ENCODE measurements at places on chromosomes 2 and 18.
A peak's percentile ranks its signal among the peaks of the same experiment; 100 is the strongest.

GRCh38 chr18:73785300-73785699 lies 362.3 kb downstream of the FBXO15 start:
- DNase-seq: no peak

DNA sequence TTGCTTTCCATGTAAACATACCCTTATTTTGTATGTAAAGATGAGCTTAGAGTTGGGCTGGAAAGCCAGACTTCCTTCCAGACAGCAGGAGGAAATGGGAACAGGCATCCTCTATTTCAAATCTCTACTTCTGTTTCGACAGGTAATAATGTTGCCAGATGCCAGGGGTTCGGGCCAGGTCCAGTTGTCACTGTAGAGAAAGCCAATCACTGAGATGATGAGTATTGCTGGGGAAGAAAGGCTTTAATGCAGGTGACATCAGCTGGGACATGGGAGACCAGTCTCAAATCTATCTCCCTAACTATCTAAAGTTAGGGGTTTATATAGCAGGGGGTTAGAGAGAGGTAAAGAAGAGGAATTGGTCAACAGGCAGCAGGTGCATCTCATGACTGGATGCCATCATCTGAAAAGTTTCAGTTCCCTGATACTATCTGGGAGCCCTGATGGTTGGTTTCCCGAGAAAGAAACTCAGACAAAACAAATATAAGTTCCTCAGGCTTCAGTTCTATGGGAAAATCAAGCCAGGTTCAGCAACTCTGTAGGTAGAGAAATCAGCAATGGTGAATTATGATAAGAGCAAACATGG lies 9.3 kb upstream of the MTCL1 start:
- DNase-seq: no peak

GRCh38 chr2:158395166-158395565 lies 61.4 kb downstream of the CCDC148 start:
- DNase-seq: no peak

DNA sequence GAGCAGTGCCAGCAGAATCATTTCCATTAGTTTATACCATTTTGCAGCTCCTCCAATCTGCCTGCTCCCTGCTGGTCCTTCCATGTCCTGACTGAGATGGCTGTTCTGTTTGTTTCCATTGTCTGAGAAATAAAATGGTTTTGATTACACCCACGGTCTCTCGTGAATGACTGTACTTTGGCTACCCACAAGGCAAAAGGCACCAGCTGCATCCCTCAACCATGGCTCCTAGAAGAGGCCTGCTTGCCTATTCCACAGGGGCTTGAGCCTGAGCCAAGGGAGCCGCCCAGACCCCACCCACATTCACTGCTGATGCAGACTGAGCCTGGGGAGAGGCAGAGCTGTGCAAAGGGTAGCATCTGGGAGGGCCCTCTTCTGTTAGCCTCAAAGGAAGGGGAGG lies 31.2 kb downstream of the MARCHF4 start:
- DNase-seq: no peak

DNA sequence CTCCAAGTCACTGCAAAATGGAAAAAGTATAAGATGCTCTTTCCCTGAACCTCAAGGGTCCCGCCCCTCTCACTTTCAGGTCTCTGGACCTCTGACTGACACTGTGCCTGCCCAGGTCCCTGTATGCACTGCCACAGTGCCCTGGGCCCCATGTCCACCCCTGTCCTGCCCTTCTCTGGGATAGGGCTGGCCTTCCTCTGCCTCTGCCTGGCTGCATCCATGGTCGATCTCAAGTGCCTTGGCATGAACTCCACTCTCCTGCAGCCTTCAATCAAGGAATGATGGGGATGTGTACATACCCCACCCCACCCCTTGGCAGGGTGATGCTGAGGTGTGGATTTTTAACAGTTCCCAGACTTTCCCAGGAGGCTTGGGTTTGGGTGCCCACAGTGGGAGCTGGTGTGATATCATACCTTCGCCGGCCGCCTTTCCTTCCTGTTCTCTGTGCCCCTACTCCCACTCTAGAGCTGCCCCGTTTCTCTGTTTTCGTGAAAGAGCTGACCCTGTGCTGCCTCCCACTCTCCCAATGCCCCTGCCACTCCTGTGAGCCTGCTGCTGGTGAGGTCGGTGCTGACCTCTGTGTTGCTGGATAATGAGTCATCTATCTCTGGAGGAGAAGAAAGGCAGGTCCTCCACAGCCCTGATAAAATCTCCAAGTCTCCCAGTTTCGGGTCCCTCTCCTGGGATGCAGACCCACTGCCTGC lies 18.9 kb downstream of the PTPN18 start:
- no peak for DNase-seq

DNA sequence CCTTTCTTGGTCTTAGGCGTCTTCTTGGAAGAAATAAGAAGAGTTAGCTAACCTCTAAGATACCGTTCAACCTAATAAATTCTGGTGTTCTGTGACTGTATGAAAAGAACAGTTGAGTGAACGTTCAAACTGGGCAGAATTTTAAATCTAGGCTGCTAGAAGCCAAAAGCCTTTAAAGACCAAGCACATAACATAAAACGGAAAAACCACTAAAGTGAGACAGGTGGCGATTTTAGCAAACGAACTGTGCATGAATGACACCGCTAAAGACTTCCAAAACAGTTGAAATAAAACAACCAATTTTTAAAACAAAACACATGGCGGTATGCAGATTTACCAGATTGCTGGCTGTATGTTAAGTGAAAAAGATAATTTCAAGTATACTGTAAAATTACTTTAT lies 73.1 kb downstream of the GALNT13 start:
- no peak for DNase-seq

- DNase-seq: no peak
Measured at GRCh38 chr2:47720559-47720958, 62.4 kb upstream of the MSH6 start.

DNA sequence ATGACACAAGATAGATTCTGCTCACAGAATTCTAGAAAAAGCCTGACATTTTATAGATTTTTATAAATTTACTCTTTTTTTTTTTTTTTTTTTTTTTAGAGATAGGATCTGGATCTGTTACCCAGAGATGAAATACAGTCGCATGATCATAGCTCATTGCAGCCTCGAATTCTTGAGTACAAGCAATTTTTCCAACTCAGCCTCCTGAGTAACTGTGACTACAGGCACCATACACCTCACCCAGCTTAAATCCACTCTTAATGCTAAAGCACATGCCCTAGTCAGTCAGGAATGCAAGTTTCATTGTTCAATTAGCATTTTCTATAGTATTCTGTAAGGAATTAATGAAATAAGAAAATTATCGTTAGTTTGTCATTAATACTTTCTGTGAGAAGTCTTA lies 32.1 kb upstream of the WDR75 start:
- DNase-seq: no peak

GRCh38 chr2:38254796-38255195 lies 122.3 kb downstream of the ATL2 start:
- DNase-seq: no peak

GRCh38 chr2:88036182-88036581 lies 19.4 kb downstream of the KRCC1 start:
- DNase-seq: no peak

DNA sequence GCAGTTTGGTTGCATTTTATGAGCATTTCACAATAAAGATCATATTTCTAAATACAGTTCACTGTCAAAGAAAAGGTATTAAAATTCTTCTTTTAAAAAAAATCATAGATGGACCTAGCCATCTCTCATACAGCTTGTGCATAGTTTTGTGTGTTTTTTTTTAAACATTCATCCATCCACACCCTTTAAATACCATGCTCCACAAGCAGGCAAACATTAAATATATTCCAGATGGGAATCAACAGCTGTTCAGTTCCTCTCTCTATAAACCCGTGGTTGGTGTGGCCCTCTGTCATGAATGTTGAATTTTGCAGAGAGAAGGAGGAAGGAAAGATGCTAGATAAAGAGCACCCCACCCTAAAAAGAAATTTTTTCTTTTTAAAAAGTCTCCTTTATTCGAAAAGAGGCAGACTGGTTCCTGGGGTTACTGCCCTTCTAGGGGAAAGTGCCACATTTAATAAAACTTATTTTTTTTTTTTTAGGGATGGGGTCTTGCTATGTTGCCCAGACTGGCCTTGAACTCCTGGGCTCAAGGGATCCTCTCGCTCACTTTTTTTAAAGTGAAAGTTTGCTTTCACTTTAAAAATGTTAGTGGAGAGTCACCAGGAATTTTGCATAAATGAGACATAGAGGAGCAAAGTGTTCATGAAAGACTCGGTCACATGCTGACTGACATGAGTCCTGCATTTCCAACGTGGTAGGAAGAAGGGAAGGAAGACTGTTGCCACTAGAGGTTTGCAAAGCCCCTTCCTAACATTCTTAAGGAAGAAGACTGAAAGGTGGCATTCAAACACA lies 73.9 kb upstream of the LMAN1 start:
- DNase-seq: no peak

DNA sequence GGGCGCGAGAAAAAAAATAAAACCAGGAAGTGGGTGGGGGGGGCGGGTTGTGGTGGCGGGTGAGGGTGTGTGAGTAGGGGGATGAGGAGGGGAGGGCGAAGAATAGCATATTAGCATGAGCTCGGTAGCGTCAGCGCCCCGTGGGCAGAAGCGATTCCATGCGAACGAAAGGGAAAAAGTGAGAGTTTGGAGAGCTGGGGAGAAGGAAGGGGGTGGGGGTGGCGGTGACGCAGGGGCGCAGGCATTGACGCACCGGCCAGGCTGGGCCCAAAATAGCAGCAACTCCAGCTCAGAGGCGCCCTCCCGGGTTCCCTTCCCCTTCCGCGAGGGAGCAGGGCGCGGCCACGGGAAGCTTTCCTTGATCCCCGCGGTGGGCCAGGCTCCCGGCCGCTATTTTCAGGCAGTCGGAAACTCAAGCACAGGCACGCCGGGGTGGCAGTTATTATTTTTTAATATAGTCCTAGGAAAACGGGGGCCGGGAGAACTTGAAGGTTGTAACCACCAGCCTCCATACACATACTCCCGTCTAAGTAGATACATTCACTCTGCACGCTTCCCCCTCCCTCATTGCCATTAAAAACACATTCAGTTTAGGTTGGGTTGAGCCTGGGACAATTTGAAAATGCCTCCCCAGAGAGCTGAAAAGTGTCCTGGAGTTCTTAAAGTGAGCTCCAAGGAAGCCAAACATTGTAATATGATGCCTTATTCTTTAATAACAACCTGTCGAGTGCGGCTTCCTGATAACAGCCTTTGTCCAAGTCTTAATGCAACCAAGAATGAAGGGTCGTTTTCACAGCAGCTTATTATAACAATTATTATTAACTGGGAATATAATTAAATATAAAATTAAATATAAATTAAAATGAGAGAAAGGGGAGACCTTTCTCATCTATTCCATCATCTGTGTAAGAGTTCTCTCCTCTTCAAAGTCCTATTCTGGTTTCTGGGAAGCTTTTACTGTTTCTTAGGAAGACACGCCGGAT lies 2.3 kb upstream of the NR4A2 start:
- peak; percentile 62 for DNase-seq

GRCh38 chr2:2306878-2307277 lies 24.2 kb downstream of the MYT1L start:
- DNase-seq: no peak

- no peak for DNase-seq
Measured at GRCh38 chr2:189927823-189928222, 134.7 kb downstream of the MSTN start.

DNA sequence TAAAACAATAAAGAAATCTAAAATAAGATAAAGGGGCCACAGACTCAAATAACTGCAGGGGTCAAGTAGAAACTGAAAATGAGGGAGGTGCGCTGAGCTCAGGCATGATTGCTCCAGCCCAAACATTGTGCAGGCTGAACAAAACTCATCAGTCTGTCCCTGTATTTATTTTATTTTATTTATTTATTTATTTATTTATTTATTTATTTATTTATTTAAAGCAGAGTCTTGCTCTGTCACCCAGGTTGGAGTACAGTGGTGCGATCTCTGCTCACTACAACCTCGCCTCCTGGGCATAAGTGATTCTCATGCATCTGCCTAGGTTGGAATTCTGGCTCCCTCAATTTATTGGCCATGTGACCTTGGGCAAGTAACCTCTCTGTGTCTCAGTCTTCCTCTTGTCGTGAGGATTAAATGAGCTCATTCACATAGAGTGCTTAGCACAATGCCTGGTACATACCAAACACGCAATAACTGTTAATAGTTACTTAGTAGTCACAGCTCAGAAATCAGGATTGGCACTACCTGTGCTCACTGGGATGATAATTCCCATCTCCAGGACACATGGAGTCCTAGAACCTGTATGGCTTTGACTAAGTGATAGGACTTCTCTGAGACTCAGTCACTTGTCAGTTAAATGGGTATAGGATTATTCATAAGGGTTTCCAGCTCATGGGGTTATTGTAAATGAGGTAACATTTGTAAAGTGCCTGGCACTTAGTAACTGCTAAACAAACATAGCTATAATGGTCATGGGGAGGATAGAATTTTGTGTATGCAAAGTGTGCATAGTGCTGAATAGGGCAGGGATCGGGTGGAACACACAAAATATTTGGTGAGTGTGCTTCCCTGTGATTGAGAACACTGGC lies 6.0 kb downstream of the SPEG start:
- no peak for DNase-seq

DNA sequence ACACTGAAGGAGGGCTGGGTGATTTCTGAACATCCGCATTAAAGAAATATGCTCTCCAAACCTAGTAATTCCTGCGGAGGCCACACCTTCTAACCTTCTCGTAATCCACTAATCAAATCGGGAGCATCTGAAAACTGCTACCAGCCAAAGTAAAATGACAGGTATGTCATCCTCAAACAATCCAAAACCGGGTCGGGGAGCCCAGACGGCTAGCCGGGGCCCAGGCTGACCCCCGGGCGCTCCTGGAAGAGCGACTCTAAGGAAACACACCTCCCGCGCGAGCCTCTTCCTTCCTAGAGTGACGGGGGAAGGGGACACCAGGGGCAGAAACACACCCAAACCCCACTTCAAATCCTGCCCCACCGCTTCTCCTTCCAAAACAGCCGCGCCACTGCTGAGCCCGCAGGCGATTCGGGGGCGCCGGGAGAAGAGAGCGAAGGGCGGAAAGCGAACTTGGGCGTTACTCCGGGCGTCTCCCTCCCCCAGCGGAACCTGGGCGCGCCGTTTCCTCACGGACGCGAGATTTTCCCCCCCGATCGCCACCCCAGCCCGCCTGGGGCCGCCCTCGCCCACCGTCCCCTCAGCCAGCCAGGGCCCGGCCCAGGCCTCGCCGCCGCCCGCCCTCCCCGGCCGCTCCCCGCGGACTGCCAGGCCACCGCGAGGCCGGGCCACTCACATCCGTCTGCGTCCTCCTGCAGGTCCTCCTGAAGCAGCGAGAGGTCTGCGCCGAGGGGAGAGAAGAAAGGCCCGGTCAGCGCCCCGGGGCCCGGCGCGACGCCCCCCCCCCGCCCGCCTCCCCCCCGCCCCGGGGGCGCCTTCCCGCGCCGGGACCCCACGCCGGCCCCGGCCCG lies 584 bp downstream of the PPP4R1 start:
- DNase-seq: peak; percentile 46

All from NCI-H1930 (cell line).